Inflammatory macrophage treated with lipopolysaccharide for 4 hours (primary cell): ENCODE measurements at places on chromosomes 7 and 10.

- peak; percentile 40 for DNase-seq
Observed at GRCh38 chr7:135965602-135966001, 11.6 kb downstream of the MTPN start.

DNA sequence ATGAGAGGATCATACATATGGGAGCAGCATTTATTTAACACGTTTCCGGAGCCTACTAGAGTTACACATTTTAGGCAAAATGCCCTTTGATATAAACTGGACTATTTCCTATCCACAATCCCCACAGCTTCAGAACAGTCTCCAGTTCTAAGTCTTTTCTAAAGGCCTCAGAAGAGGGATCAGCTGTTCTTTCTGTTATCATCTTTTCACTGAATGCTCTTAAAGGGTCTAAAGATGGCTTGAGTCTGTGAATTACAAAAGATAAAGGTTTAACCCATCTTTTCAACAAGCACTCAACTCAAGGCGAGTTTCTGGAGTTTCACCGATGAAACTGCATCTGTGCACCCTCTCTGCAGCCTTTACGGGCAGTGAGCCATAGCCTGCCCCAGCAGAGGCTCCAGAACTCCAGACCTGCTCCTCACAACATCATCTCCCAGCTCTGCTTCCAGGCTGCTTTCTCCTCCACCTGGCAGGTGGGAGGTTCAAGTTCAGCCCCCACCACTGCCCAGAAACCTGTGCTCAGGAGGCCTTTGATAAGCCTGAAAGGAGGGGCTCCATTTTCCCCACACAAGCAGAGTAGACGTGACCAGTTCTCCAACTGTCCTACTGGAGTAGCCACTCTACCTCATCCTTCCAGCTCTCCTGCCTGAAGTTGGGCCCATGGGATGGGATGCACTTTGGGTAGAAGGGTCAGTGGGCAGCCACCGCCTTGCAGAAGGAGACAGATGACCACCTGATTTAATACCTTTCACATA is 53.4 kb downstream of the HSPA12A start:
- no peak for DNase-seq

DNA sequence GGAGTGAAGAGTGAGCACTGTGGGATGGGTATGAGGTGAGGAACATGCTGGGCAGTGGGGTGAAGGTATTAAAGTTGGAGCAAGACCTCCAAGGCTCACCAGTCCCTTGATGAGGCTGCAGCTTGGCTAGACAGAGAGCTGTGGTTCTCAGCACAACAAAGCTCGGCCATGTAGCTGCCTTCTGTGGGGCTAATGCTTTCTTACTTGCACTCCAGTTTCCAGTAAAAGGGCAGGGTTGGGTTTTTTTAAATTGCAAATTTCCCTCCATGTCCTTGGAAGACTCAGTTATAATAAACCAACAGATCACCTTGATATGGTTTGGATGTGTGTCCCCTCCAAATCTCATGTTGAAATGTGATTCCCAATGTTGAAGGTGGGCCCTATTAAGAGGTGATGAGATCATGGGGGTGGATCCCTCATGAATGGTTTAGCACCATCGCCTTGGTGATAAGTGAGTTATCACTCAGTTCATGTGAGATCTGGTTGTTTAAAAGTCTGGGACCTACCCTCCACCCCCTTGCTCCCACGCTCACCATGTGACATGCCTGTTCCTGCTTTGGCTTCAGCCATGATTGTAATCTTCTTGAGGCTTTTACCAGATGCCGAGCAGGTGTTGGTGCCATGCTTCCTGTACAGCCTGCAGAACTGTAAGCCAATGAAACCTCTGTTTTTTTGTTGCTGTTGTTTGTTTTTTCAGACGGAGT is 55.9 kb downstream of the ATXN7L1 start:
- no peak for DNase-seq

DNA sequence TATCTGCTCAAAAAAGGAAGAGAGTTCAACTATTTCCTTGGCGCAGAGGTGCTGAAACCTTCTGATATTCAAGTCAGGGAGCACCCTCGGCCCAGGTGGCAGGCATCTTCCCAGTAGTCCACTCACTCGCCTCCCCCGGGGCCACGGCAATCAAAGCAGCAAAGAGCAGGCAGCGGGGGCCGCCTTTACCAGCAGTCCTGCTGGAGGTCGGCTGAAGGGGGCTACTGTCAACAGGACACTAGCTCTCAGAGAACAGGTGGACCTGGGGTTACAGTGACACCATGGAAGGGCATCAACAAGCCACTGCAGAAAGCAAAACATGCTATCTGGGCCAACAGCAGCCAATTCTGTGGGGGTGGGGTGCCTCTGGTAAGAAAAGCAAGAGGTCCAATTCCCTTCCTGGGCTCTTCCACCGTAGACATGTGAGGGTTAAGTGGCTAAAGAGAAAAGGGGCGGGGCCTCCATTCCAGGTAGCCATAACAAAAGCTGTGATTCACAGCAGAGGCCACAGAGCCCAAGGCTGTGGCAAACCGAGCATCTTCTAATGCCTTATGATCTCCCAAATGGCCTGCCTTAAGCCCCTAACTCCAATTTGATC is 9.4 kb downstream of the FZD9 start:
- DNase-seq: no peak

DNA sequence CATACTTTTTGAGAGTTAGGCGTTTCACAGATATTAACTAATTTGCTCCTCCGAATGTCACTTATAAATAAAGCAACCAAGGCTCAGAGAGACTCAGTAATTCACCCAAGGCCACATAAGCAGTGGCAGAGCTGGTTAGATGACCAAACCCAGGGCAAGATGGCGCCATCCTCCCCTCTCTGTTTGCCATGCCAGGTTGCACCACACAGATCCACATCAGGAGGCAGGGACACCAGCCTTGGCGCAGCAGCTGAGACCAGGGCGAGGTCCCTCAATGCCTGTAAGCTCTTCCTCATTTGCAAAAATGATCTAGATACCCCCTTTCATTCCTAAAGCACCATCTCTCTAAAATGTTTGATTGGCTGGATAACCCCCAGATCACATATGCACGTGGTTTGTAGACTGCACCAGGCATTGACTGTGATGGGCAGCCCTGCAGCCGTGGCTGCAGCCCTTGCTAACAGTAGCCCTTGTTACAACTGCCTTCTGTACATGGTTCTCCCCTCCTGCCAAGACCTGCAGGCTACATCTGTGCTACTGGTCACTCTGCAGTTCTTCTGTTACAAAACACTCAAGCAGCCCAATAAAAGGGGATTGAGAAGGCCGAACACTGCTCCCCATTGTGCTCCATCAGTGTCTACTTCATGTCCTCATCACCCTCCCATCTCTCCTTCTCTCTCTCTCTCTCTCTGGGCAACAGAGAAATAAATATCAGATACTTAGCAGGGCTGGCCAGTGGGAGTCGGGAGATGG is 298.6 kb downstream of the PRPF18 start:
- no peak for DNase-seq
